NCI-H446 treated with DMSO at 0.1 percent for 48 hours (cell line): ENCODE measurements at places on chromosomes 1 and 21.

DNA sequence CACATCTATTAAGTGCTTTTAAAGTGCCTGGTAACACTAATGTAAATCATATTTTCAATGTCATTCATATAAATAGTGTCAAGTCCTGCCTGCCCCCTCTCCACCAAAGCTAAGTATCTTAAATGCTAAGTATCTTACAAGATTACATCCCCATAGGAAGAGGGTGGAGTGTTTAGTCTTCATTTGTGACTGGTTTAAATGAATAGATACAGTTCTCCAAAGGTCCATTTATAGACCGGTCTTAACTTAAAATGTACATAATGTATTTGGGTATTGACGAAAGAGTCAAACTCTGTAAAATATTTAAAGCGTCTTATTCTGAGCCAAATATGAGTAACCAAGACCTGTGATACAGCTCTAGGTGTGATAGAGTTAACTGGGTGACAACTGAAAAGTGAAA is 60.2 kb downstream of the POU2F1 start:
- DNase-seq = no peak

DNA sequence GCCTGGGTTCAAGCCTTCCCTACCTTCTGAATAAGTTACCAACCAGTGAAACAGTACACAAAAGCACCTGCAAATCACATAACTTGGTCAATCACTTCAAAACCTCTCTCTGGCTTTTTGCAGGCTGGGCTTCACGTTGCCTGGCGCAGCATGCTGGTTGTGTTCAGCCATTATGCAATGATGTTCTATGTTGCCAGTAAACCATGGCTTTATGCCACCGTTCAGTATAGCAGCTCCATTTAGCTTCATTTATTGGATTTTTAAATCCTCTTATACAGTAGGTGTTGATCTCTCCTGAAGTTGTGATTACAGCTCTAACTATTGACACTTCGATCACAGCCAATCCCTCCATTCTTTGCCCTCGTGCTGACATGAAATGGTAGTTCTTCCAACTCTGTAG is 233.6 kb upstream of the PTBP2 start:
- DNase-seq = no peak

GRCh38 chr21:18499761-18500376 is 96.3 kb upstream of the TMPRSS15 start:
- DNase-seq = peak; percentile 50

DNA sequence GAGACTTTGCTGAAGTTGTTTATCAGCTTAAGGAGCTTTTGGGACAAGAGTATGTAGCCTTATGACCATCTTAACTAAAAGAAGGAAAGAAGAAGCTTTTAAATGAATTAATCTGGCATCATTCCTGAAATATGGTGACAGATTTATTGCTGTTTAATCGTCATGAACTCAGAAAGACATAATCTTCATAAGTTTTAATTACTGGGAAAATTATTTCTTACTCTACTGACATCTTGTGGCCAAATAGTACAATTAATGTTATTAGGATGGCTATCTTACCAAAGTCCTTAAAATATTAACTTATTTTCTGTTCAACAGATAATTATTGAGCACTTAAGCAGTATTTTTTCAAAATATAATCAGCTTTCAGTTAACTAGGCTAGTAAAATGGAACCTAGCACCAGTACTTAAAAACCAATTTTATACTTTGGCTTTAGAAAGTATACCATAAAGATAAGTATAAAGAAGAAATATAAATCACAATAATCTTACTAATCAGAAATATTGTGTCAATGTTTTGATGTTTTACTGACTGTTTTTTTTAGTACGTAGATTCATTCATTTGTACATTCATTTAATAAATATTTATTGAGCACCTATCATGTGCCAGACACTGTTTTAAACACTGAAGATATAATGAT is 34.7 kb upstream of the GPR25 start:
- DNase-seq = peak; percentile 42

DNA sequence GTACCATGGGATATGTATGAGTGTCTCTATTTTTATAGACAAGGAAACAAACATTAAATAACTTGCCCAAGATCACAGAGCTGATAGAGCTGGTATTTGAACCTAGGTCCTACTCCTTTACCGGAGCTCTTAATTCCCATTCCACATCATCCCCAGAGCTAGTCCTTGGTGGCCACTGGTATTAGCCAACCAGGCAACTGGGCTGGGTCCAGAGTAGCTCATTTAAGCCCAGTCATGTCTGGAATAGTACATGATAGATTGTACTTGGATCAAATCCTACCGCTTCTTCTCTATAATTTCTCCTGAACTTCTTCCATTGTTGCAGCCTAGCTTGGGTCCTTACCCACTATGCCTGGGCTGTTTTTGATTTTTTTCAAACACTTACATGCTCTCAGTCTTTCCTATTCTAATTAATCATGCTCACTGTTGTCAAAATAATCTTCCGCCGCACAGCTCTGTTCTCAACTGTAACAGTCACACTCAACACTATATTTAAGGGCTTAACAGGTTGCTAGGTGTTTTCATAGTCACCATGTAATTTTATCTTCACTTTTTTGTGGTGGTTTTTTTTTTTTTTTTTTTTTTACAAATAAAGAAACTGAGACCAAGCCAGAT is 80.2 kb downstream of the COLGALT2 start:
- no peak for DNase-seq

GRCh38 chr1:22830757-22831340 is 120.2 kb downstream of the EPHB2 start:
- no peak for DNase-seq

DNA sequence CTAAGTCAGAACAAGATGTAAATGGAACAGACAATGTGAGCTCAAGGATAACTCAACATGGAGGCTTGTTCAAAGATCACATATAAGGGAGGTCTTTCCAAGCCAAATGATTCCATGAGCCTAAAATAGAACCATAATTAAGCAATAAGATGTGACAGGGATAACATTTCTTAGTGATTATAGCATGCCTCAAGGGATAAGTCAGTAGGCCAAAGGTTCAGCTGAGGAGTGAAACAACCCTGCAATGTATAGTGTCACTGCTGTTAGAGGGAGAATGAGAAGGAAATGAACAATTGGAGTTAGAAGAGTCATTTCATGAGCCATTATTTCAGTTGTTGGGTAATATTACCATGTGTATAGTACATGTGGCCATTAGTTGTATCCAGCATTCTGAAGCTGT is 25.0 kb downstream of the GORAB start:
- no peak for DNase-seq

DNA sequence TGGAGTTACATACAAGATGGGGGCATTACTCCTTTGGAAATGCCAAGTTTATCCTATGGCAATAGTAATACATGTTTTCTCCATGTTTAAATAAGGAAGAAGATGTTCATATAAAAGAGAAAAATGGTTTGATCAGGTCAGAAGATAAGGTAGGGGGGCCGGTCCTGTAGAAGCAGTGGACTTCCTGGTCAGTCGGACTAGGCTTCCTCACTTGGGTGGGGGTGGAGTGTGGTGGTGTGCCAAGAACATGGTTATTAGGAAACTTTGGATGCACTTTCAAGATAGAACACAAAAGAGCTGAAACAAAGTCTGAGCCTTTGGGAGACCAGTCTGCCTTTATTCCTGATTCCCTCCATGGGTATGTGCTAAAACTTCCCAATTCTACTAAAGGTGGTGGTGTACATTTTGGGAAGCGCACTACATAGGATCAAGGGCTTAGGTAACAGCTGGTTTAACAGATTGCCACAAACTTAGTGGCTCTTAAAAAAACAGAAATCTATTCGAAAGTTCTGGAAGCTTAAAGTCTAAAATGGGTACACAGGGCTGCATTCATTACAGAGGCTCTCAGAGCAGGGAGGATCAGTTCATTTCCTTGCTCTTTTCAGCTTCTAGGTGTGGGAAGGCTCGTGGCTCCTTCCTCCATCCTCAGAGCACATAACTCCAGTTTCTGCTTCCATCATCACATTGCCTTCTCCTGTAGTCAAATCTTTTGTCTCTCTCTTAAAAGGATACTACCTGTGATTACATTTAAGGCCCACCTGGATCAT is 64.6 kb downstream of the KDM1A start:
- no peak for DNase-seq

GRCh38 chr1:109630081-109630897 is 10.7 kb downstream of the AMPD2 start:
- no peak for DNase-seq

DNA sequence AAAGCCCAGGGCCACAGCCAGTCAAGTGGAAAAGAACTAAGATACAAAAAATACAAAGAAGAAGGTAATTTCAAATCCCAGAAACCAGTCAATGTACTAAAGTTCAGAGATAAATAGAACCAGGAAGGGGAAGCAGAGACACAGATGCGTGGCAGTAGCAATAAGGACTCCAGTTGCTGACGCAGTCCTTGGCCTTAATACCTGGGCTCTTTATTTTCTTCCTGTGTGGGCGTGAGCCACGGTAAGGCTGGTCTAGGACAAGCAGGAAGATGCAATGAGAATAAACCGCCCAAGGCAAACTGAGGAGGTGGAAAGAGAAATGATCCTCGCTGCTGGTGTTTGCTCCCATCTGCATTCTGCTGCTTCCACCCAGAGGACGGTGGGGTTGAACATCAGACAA is 65.6 kb upstream of the PLXNA2 start:
- no peak for DNase-seq

DNA sequence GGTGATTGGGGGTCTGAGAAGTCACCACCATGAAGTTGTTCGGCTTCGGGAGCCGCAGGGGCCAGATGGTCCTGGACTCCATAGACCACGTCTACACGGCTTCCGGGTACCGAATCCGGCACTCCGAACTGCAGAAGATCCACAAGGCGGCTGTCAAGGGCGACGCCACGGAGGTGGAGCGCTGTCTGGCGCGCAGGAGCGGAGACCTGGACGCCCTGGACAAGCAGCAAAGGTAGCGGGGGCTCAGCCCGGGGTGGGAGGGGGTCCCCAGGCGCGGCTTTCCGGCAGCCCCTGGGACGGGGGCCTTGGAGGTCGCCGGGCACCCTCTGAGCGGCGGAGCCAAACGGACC is 146.5 kb downstream of the LIPI start:
- DNase-seq = no peak

- no peak for DNase-seq
Measured at GRCh38 chr1:202953392-202953791, 4.7 kb downstream of the ADIPOR1 start.

GRCh38 chr1:155186794-155187455 is 13.3 kb downstream of the TRIM46 start:
- DNase-seq = no peak

- no peak for DNase-seq
Measured at GRCh38 chr1:32055416-32055815, 17.3 kb upstream of the TMEM39B start.

DNA sequence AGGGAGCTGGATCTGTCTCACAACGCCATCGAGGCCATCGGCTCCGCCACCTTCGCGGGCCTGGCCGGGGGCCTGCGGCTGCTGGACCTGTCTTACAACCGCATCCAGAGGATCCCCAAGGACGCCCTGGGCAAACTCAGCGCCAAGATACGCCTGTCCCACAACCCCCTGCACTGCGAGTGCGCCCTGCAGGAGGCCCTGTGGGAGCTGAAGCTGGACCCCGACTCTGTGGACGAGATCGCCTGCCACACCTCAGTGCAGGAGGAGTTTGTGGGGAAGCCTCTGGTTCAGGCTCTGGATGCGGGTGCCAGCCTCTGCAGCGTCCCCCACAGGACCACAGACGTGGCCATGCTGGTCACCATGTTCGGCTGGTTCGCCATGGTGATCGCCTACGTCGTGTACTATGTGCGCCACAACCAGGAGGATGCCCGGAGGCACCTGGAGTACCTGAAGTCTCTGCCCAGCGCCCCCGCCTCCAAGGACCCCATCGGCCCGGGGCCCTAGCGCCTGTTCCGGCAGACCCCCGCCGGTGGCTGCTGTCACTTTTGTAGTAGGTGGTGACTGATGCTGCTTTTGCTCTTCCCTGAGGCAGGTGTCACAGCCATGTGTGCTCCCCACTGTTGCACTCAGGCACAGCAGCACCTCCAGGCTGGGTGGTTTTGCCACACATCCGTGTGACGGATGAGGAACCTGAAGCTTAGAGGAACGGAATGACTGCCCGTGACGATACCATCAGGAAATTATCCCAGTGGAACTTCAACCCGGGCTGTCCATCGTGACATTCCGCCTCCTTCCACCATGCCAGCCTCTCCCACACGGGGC is 1.8 kb downstream of the LRRC3 start:
- no peak for DNase-seq

- peak; percentile 39 for DNase-seq
Measured at GRCh38 chr1:216750031-216750627, 26.9 kb upstream of the ESRRG start.

DNA sequence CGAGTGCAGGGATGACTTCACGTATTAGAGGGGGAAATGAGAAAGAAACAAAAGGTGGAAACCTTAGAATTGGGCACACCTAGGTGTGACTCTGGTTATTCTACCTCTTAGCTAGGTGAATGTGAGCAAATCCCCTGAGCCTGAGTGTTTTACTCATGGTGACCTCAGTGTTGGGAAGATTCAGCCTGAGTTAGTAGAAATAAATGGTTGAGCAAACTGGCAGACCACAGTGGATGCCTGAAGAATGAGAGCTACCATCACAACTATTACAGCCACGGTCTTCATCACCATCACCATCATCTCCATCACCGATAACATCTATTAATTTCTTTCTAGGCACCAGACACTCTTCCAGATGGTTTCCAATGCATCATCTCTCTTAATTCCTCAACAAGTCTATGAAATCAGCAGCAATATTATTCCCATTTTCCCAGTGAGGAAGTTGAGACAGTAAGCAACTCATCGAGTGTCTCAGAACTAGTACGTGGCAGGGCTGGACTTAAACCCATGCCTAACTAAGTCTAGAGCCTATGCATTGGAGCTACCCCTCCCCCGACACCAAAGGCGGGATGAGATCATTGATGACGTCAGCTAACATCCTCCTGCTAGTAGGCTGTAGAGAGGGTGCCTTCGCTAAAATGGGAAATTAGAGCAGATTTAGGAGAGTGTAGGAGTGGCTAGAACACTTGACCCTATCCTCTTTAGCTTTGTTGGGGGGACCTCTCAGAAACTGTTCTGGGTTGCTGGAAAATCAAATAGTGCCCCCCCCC is 7.9 kb upstream of the KAZN start:
- DNase-seq = no peak

DNA sequence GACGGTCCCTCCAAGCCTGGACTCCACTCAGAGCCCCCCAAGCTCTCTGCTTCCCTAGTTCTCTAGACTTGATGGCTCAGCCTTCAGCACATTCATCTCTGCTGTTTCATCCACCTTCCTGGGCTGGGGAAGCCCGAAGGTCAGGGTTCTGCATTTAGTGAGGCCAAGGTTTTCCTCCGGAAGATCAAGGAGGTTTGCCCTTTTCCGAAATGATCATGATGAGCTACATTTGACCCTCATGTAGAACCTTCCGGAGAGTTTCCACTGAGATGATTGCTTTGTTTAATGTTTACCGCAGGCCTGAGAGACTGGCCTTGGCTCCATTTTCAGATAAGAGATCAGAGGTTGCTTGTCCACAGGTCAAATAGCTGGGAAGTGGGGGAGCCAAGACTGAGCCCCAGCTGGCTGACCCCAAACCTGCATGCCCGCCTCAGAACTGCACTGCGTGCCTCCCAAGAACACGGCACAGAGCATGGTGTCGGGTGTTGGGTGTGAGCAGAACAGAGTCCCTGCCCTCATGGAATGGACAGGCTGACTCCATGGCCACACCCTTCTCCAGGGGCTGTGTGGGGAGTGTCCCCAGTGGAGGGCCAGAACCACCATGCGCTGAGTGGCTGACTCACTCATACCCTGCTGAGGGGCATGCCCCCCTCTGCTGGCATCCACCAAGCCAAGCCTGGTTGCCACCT is 200.8 kb upstream of the TMEM51 start:
- DNase-seq = no peak

- DNase-seq = no peak
Measured at GRCh38 chr21:27314131-27314530, 347.2 kb upstream of the ADAMTS5 start.
